ENCODE measurements at places on chromosomes 2 and 18.

GRCh38 chr18:6382963-6383362, 31.7 kb downstream of the L3MBTL4 start:
- DNase-seq: no peak

- DNase-seq: no peak
Observed at GRCh38 chr2:138124521-138124920, 160.2 kb downstream of the HNMT start.

- DNase-seq: no peak
Observed at GRCh38 chr2:29766191-29766590, 155.2 kb downstream of the ALK start.

- DNase-seq: peak; percentile 8
Observed at GRCh38 chr18:26574958-26575864, 26.9 kb upstream of the KCTD1 start.

- DNase-seq: no peak
Observed at GRCh38 chr2:5035057-5035488, 657.1 kb upstream of the SOX11 start.

GRCh38 chr18:33612632-33613031, 34.6 kb downstream of the ASXL3 start:
- no peak for DNase-seq

GRCh38 chr2:231764760-231765159, 16.3 kb downstream of the PDE6D start:
- DNase-seq: no peak

- DNase-seq: no peak
Observed at GRCh38 chr2:11533278-11534070, at the start of gene GREB1. Gene GREB1 (plus strand): TSS chr2:11534045. CDS start chr2:11556615, 22,570 bp downstream.

DNA sequence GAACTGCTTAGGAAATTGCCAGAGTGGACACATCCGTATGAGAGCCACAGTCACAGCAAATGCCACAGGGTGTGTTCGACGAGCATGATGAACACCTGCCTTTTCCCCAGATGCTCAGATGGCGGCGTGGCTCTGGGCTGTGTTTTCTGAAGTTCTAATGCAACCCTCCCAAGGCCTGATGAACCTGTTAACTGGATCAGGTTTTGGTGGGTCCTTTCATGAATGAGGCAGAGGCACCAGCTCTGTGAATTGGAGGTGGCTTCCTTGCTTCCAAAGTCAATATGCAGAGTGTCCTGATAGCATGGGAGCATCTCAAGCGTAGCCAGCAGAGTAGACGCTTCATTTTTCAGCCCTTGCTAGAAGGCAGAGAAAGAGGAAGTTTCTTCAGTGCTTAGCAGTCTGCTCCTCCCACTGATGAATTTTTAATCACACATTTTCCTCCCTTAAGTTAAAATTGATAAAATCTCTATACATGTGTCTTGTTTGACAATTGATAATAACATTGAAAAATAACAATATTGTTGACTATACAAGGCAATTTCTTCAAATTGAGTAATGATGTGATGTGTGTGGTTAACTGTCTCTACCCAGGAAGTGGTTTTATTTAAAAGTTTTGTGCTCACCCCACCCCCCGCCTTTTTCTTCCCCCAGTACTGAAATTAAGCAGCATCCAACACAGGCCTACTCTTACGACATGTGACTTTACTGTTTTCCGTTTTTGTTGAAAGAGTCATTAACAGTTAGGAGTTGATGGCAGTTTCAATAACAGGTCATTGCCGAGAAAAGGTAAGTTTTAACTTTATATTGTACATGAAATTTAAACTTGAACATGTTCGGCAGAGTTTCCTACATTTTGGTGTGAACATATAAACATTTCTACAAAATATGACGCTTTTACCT, at the start of gene ARHGAP15:
ARHGAP15 (plus strand) TSS at position 739 of the 900 bp plus-strand sequence.
- DNase-seq: peak; percentile 84

All from activated CD4-positive, alpha-beta T cell treated with anti-CD3 and anti-CD28 coated beads, Interleukin-2, amount 10 ng/mL, durations not matched to agents 7 days and 5 days (primary cell).